ENCODE measurements at places on chromosomes 5 and 9.

GRCh38 chr5:151892393-151892792, 32.3 kb downstream of the GLRA1 start:
- DNase-seq, result no peak

- no peak for DNase-seq
These were observed 11.5 kb downstream of the HMGCS1 start for GRCh38 chr5:43301653-43302091.

- no peak for DNase-seq
These were observed 18.4 kb upstream of the IL17B start for GRCh38 chr5:149397530-149397929.

DNA sequence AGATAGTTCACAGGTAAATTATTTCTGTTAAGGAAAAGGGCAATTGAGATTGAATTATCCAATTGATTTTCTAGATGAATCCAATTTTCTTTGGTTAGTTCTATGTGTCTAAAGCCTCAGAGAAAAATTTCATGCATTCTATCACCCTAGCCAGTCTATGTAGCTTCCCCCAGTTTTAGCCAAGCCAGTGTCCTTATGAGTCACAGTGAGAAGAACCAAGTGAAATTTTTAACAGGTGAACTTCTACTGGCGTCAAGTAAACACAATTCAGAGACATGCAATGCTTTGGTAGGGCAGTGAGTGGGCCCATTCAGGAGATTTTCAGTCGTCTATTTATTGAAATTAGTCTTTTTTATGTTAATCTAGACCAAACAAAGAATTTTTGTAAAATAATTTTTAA, 1077.4 kb upstream of the ARRDC3 start:
- DNase-seq, result no peak

DNA sequence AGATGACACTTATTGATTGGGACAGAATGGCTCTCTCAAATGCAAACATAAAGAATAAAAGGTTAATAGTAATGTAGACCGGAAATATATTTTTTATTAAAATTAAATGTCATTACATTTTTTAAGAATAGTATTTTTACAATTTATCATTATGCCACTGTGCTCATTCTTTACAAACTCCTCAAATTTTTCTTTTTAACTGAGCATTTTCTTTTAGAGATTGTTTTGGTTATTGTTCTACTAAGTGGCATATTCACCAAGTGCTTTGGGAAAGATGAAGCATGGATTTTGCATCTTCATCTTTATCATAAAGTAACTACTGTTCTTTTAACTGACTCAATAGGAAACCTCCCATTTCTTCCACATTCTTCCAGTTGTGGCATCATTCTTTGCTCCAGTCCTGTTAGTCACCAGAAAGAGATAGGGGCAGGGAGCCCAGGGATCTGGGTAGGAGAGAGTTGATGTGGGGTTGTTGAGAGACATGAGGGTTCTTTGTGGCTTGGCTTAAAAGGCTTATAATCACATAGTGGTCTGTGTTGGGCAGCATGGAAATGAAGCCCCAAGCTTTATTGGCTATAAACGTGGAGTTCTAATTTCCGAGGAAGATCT, 69.8 kb downstream of the SYK start:
- no peak for DNase-seq

- no peak for DNase-seq
These were observed 8.8 kb upstream of the DUSP1 start for GRCh38 chr5:172779691-172780341.

GRCh38 chr9:114348261-114348905, 18.7 kb downstream of the ORM2 start:
- DNase-seq, result no peak

DNA sequence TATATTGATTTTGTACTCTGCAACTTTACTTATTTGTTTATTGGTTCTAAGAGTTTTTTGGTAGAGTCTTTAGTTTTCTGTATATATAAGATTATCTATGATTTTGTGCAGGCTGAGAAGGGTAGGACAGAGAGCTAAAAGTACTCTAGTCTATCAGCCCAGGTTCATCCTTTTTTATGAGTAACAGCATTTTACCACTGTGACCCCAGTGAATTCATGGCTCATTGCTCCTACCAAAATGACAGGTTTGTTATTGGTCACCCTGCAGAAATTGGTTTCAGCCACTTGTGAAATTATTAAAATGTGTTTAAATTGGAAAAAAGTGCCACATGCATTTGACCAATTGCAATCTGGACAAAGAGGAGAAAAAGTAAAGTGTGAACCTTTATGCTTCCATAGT, 421.4 kb upstream of the DAB2 start:
- DNase-seq, result no peak

DNA sequence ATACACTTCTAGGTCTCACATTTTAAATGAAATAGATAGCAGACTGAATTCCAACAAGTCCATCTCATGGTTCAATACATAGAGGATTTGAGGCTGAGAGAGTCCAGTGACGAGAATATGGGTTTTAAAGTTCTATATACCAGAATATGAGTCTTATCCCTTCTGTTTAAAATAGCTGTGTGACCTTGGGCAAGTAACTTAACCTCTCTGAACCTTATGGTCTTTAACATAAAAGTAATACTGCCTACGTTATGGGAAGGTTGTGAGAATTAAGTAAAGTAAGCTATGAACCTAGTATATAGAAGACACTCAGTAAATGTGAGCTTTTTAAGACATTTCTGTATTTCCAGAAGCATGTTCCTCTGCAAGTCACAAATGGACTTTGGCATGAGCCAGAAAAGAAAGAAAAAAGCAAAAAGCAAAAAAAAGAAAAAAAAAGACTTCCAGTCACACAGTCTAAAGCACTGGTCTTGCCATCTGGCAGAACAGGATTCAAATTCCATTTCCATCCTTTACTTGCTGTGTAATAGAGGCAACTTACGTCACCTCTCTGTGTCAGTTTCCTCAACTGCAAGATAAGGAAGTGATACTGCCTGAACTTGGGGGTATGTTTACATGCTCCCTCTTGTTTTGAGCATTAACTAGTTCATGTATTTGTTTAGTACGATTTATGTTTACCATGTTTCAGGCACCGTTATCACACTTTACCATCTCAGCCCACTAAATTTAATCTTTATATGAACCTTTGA, 248.2 kb downstream of the TRIM32 start:
- DNase-seq, result no peak

GRCh38 chr9:70951749-70952727, 169.4 kb downstream of the TRPM3 start:
- no peak for DNase-seq

DNA sequence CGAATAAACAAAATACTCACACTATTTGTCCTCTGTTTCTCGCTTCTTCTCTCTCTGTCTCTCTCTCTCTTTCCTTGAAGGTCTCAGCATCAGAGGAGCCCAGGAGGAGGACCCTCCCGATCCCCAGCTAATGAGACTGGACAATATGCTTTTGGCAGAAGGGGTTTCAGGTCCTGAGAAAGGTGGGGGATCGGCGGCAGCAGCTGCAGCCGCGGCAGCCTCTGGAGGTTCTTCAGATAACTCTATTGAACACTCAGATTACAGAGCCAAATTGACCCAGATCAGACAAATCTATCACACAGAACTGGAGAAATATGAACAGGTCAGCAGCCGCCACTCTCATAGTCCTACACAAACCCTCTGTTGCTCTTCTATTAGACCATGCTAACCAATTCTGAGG, 168.4 kb downstream of the PBX3 start:
- no peak for DNase-seq

DNA sequence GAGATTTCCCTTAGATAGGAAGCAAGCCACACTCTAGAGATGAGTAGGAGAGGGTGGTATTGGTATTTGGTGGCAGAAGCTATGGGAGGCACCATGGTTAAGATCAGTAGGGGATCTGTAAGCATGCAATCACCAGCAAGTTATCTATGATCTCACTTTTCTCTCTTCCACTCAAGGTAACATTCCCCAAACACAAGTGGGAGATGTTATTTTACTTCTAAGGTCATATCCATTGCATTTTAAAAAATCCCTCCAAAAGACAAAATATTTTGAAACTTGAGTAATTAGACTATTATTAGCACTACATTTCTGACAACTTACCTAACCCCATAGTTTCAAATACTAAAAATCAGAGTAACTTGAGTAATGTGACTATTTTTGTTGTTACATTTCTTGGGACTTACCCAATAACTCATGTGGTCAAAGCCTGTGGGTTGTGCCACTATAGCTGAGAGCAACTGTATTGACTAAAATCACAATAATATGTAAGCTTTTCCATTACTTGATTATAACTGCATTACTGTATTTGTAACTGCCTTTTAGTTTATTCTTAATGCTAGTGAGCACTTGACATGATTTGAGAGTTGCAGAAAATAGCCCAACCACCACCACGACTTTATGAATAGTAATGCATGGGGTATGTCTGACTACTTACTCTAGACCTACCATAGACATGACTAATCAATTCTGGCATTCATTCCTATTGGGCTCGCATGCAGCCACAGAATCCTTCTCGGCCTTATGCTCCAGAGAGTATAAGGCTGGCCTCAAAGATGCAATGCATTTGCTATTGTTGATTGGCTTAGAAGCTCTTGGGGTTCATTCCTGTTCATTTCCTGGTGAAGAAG, 264.7 kb downstream of the TRIM32 start:
- no peak for DNase-seq

GRCh38 chr9:31745468-31745867, 639.0 kb upstream of the ACO1 start:
- DNase-seq, result no peak

DNA sequence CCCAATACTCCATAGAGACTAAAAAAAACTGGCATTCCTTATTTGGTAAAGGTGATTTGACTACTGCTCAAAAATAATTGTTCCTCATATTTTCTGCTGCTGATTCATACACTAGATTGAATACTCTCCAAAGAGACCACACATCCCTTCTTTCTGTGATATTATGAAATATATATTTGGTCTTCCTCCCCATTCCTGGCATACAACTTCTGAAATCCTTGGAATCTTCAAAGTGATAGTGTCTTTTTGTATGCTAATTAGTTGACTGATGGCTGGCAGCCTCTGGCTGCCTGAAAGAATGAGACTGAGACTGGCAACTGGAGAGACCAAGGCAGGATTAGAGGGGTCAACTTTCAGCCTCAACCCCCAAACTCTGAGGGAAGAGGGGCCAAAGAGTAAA, 348.0 kb upstream of the RFX3 start:
- DNase-seq, result no peak

- DNase-seq, result no peak
These were observed 74.2 kb downstream of the ST8SIA4 start for GRCh38 chr5:100828898-100829356.

DNA sequence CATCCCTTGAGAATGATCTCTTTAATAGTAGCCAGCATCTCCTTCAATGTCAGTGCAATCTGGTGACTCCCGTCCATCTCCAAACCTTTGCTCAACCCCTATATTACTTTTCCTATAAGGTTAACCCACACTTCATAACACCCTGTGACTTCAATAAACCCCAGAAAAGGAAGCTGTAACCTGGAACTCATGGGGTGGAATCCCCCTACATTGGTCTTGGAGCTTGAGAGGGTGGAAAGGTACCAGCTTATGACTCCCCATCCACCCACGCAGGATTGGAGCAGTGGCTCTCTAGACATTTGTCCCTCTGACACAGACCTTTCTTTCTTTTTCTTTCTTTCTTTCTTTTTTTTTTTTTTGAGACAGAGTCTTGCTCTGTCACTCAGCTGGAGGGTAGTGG, 54.7 kb upstream of the ZFR start:
- no peak for DNase-seq

DNA sequence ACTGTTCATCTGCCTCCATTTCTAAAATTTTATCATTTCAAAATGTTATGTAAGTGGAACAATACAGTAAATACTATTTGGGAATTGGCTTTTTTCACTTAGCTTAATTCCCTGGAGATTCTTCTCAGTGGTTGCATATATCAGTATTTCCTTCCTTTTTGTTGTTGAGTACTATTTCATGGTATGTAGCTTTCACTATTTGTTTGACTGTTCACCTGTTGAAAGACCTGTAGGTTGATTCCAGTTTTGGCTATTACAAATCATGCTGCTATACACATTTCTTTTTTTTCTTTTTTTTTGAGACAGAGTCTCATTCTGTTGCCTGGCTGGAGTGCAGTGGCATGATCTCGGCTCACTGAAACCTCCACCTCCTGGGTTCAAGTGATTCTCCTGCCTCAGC, 33.0 kb upstream of the PWWP2A start:
- no peak for DNase-seq

DNA sequence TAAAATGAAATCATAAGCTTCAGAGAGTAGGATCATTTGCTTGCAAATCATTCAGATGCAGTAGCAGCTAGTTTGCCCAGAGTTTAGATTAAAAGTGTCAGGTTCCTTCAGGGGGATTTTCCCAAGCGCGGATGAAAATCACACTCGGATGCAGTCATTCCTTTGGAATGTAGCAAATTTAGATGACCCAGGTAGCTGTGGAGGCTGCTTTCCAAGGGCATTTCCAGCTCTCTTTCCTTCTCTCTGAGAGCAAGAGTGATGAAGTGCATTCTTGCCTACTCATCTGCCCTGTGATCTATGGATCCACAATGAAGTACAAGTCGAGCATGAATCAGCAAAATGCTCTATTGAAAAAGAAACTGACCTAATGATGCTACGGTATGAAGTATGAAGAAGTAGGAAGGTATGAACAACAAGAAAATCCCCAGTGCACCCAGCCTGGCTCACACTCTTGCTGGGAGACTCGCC, 200.2 kb downstream of the PLK2 start:
- no peak for DNase-seq

DNA sequence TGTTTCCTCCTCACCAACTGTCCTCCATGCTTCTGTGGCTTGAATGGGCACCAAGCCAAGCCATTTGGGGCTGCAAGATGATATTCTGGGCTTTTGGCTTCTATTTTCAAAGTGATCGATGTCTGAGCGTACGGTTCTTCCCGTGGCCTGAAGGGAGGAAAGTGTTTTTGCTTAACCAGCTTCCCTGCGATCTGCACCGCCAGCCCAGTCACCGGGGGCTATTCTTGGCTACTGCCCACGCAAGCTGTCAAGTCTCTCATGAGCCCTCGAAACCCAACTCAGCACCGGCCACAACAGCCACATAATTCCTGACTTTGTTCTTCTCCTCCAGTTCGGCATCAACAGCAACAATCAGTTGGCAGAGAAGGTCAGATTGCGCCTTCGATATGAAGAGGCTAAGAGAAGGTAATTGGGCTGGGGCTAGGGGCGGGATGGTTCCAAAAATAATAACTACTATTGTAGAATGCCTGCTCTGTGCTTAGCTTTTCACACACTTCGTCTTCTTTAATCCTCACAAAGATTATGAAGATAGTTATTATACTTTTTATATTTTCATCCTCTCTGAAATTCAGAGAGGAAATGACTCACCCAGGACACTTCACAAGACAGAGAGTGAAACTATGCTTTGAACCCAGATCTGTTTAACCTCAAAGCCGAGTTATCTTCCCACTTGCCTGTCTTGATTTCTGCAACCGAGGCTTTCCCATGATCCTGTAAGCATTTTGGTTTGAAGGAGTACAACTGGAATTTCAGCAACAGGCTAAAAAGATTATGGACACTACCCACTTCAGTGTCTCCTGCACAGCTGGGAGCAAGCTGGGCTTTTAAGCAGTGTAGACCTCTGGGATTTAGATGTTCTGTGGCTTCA, 76.4 kb upstream of the RARS1 start:
- DNase-seq, result no peak
